ENCODE measurements at places on chromosomes 2 and 18.
A peak's percentile ranks its signal among the peaks of the same experiment; 100 is the strongest.

DNA sequence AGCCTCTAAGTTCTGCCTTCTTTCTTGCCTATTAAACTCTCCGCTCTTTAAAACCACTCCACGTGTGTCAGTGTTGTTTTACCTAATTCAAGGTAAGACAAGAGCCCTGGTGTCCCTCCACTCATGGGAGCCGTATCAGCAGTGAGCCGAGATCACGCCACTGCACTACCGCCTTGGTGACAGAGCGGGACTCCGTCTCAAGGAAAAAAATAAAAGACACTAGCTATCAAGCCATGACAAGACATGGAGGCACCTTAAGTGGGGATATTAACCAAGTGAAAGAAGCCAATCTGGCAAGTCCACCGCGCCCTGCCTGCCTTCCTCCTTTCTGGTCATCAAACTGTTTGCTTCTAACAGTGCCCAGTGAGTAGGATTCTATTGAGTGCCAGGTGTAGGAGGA lies 40.2 kb upstream of the LBH start:
- DNase-seq, result no peak

GRCh38 chr2:231911381-231911780 lies 14.8 kb downstream of the NPPC start:
- DNase-seq, result no peak

- no peak for DNase-seq
Measured at GRCh38 chr2:1546023-1546591, 132.8 kb downstream of the TPO start.

- no peak for DNase-seq
Measured at GRCh38 chr18:27713738-27714095, 463.2 kb downstream of the CDH2 start.

DNA sequence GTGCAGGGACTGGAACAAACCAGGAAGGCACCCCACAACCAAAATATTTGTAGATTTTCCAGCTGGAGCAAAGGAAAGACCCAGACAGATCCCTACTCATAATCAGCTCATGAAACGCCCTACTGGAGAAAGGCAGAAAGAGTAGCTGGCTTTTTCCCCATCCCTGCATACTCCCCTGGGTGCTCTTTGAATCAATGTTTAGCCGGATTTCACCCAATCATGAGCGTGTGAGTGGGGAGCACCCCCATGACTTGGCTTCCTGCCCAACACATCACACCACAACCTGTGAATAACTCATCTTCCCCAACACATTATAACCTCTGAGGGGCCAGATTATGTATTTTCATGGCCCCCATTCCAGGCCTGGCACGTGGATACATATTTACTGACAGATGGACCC lies 35.1 kb upstream of the SLC14A1 start:
- peak; percentile 27 for DNase-seq

- no peak for DNase-seq
Measured at GRCh38 chr2:112881217-112881985, 29.6 kb upstream of the IL37 start.

GRCh38 chr2:169782513-169782912 lies 16.2 kb upstream of the SSB start:
- DNase-seq, result no peak

Data from stimulated activated CD4-positive, alpha-beta T cell treated with anti-CD3 and anti-CD28 coated beads, Interleukin-15, amount 100 ng/mL, for 1 hour (primary cell).